ENCODE measurements at places on chromosomes 6 and 20.

GRCh38 chr6:17336425-17336824 is 55.3 kb downstream of the RBM24 start:
- DNase-seq: no peak

DNA sequence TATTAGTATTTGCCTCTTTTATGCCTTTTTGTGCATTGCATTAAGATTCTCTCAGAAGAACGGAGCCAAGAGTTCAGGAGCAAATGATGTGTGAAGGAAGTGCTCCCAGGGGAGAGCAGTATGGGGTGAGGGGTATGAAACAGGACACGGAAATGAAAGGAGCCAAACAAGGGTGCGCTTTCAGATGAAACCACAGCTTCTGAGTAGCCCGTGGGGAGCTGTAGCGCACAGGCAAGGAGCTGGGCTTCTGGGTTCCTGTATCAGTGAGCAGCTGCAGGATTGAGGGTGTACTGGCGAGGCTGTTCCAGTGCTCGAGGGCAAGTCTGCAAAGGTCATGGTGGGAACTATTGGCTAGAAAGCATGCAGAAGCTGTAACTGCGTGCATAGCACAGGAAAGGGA is 25.4 kb downstream of the ANKEF1 start:
- no peak for DNase-seq

- no peak for DNase-seq
Observed at GRCh38 chr6:101259505-101259904, 134.0 kb upstream of the GRIK2 start.

GRCh38 chr20:6231556-6231955 is 108.7 kb upstream of the FERMT1 start:
- DNase-seq: no peak

GRCh38 chr6:21992178-21992967 is 304.5 kb downstream of the PRL start:
- no peak for DNase-seq

DNA sequence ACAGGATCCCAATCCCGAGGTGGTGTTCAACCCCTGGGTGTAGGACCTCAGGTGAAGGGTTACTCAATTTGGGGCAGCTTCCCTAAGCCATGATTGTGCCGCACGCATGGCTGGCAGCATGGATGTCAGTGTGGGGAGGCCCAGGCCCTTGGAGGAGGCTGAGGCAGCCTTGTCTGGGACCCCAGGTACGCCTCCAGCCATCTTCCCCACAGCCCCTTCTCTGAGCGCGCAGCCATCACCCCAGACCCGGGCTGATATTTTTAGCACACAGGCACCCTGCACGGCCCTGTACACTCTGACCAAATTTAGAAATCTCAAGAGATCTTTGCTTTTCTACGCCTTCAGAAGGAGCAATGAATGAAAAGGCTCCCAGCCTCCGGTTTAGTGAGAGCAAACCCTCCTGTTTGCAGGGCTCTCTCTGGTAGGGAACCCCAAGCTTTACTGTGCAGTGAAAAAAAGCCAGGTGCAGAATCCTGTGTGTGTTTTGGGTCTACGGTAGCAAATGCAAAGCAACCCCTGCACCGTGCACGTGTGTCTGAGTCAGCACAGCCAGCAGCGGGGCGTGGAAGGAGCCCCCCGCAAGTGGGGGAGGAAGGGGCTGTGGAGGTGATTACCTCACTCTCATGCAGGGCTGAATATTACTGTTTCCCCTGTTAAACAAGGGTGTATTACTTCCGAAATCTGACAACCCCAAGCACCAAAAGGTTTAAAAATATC is 44.3 kb downstream of the CTCFL start:
- DNase-seq: no peak

DNA sequence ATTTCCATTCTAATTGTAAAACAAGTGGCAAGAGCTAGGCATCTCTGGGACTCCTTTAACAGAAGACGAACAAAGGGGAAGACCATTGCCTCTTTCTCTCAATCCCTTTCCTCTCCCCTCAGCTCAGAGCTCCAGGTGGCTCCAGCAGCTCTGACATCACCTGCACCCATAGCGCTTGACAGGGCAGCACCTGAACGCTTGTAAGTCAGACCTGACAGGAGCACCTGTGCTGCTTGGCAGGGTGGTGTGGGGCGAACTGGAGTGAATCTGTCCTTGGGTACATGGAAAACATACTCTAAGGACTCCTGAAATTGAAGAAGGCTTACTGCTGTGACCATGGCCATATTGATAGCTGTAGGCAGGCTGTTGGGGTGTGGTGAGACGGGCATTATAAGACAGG is 409.5 kb upstream of the AGPAT4 start:
- DNase-seq: no peak

DNA sequence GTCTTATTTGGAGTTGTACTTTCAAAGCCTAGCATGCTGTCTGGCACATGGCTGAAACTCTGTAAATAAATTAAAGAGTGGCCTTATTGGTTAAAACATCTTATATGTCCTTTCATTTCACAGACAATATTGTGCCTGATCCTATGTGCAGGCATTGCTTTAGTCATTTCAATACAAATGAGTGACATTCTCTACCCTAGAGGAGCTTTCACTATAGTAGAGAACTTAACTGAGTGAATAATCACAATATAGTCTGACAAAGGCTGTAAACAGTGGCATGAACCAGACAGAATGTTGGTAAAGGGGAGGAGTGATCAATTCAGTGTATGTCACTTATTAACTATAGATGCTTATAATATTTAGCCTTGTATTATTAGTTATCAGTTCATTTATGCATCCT is 481.8 kb downstream of the TFAP2B start:
- no peak for DNase-seq

DNA sequence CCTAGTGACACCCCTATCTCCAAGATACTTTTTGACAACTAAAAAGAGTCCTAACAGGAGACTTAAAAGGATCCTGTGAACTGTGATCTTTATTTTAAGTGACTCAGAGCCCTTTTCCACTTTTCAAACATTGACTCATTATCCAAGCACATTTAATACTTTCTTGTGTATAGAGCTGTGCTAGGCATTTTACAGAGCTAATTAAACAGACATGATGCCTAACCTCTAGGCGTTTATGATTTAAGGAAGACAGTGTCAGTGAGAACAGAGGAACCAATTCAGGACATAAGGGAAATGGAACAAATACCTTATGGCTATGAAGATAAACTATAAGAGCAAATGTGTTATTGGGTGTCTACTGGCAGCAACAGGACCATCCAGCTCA is 282.6 kb downstream of the TPBG start:
- DNase-seq: no peak

GRCh38 chr6:35294308-35294945 is 3.2 kb upstream of the DEF6 start:
- no peak for DNase-seq

- DNase-seq: no peak
Observed at GRCh38 chr20:34473262-34473883, 42.8 kb upstream of the DYNLRB1 start.

DNA sequence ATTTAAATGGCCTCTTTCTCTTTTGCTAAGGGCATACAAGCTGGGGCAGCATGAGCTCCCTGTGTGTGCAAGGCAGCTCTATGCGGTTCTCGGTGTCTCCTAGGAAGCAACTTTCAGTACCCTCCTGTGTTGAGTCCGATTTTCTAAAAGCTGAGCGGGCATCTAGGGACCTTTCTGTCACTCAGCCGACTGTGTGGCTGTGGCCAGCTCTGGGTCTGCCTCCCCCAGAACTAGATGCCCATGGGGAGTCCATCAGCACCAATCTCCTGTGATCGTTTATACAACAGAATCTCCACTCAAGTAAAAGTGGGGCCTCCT is 7.5 kb downstream of the NELFCD start:
- no peak for DNase-seq

- no peak for DNase-seq
Observed at GRCh38 chr6:43275801-43276576, 22.1 kb upstream of the SLC22A7 start.

DNA sequence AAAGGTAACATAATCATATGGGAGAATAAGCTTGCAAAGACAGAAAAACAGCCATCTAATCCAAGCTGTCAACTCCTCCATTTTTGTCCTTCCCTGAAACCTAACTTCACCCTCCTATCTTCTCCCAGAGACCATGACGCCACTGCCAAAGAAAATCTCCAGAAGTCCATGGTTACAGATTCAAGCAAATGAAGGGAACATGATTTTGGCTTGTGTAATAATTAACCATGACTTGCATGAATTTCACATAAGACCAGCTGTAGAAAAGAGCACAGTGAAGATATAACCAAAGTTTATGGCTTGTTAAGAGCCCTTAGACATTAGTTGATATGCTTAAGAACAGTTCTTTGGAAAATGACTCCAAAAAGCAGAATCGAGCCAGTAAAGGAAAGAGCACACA is 342.1 kb upstream of the NRSN1 start:
- DNase-seq: no peak

Measured in stimulated activated CD4-positive, alpha-beta T cell treated with anti-CD3 and anti-CD28 coated beads, TNF-alpha, amount 100 ng/mL, for 4 hours (primary cell).